Activated CD8-positive, alpha-beta memory T cell treated with anti-CD3 and anti-CD28 coated beads for 24 hours (primary cell): ENCODE measurements at places on chromosomes 16 and 17.
A peak's percentile ranks its signal among the peaks of the same experiment; 100 is the strongest.

- no peak for DNase-seq
Observed at GRCh38 chr17:50642071-50642721, 7.5 kb downstream of the ABCC3 start.

GRCh38 chr16:35146723-35147458, 1687.5 kb downstream of the TP53TG3F start:
- DNase-seq, result peak; percentile 32

DNA sequence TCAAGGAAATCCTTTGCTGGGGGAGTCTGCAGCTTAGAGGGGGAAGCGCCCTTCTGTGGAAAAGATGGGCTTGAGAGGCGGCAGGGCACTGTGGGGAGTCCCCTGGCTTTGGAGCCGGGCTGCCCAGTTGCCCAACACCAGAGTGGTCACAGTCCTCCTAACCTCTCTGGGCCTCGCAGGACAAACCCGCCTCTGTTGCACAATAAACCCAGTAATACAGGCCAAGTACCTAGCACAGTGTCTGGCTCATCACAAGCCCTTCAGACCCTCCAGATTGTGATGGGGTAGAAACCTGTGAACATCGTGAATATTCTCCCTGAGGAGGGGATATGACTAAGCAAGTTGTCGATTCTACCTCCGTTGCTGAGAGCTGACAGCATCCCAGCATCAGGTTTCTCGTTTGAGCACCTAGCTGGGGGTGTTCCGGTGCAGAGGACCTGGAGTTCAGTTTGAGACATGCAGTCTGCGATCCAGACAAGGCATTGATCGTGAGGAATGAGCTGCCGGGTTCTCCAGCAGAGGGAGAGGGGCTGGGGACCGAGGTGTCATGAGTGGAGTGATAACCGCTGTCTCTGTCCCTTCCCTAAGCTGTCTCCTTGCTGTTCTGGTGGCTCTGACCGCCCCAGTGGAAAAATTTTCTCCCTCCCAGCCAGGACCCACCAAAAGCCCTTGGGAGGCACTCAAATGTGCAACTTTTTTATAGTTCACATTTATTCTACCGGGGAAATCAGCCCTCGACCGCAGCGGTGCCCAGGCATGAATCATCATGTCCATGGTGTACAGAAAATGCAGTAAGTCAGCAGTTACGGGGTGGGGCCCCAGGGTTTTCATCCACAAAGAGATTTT, 161.9 kb downstream of the WSCD1 start:
- DNase-seq, result peak; percentile 33

- DNase-seq, result no peak
Observed at GRCh38 chr17:40301315-40301714, 7.7 kb upstream of the RARA start.

GRCh38 chr17:51425773-51426172, 165.4 kb downstream of the UTP18 start:
- DNase-seq, result no peak

GRCh38 chr17:78954684-78955083, 25.0 kb downstream of the LGALS3BP start:
- DNase-seq, result no peak

DNA sequence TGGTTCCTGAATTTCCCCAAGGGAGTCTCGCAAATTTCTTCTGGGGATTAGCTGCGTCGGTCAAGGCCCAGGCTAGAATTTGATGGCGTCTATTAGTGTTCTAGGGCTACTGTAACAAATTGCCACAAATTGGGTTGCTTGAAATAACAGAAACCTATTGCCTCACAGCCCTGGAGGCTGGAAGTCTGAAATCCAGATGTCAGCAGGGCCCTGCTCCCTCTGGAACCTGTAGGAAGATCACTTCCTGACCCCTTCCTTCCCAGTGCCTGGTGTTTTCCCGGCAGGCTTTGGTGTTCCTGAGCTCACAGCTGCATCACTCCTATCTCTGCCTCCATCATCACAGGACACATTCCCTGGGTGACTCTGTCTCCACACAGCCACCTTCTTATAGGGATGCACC, 24.4 kb downstream of the DHRS7C start:
- no peak for DNase-seq

GRCh38 chr16:1089822-1090619, 6.0 kb downstream of the C1QTNF8 start:
- DNase-seq, result no peak

DNA sequence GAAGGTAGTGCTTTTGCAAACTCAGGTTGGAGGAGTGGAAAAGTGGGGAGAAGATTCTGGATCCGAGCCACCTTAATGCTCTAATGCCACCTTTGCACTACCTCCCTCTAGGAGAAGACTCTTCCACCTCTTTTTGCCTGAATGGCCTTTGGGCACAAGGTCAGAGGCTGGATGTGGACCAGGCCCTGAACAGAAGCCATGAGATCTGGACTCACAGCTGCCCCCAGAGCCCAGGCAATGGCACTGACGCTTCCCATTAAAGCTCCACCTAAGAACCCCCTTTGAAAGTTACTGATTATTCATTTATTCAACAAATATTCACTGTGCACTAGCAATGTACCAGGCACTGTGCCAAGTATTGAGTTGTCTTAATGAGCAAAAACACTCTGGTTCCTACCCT, 3.2 kb downstream of the SHBG start:
- no peak for DNase-seq

- peak; percentile 97 for DNase-seq
Observed at GRCh38 chr17:7239091-7240027, at the start of gene PHF23. Gene PHF23, minus strand, starts transcription at chr17:7239457. Its CDS starts 178 bp downstream, at chr17:7239279.

- DNase-seq, result no peak
Observed at GRCh38 chr16:87086156-87086555, 231.0 kb downstream of the C16orf95 start.

DNA sequence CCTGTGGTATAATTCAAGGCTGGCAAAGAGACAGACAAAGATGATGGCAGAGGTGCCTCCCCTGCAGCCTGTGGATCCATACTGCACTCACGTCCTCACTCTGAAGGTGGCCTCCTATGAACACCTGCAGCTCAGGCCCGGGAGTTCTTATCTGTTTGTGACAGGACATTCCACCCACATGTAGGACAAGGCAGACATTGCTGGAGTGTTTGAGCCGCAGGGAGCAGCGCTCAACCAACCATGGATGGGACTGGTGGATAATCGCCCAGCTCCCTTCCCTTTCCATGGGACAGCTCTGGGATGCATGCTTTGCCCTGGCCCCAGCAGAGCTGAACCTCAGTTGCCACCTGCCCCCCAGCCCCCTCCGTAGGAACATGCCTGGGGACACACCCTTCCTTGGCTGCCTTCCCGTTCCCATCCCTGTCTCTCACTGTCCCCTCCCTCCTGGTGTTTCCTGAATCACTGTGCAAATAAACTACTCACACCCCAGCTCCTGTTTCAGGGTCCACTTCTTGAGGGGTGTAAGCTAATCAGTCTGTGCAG, 22.2 kb downstream of the ITPRIPL2 start:
- DNase-seq, result no peak

DNA sequence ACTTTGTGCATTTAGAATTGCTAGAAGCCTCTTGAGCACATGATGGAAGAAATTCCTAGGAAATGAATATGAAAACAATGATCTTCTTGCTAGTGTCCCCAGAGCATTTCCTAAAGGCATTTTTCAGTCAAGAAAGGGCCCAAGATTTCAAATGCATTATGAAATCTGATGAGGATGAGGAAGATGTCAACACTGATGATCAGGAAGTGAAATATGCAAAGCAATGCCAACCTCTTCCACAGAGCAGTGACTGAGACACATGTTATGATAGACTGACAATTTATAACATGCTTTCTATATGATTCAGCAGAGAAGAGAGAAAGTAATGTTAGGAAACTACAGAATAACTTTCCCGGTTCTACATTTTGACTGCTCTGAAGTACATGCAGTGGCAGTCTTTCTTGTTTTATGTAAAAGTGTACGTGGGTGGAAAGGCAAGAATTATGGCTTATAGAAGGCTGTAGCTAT, 859.1 kb upstream of the GOT2 start:
- no peak for DNase-seq
